ENCODE measurements at places on chromosomes 5 and 9. TPM values are rescaled to one million over a fixed set of nuclear protein-coding genes. Genes with fewer than 3 reads are reported as not detected.

DNA sequence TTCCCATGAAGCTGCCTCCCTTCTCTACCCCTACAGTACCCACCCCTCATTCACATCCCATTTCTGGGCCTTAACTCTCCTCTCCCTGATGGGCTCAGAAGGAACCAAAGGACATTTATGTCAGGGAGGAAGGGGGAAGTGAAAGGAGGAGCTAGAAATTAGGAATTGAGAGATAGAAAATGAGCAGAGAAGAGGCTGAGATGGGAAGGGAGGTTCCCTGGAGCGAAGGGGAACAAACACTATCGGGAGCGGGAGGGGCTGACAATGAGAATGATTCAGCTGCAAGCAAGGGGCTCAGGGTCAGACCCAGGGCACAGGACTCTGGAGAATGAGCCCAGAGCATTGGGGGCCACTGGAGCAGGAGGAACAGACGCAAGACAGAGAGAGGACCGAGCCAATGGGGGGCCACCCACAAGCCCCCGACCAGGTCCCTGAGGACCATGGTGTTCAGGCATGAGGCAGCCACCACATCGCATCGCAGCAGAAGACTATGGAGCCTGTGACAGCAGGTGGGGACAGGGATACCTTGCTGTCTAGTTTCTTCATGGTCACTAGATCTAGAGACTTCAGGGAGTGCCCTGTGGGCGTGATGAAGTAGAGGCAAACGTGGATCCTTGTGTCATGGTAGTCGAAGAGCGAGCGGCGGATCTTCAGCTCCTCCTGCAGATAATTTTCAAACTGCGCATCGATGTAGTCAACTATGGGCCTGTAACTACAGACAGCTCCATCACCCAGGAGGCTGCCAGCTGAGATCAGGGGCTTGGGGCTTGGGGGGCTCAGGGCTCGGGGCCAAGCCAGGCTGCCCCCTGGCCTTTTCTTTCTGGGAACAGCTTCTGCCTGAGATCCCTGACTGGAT lies 13.6 kb downstream of the SEPTIN8 start:
- H3K4me1 ChIP-seq = no peaks in the 10 kb centered on the region
- H3K27ac ChIP-seq = no peak overlapping the region
- H3K27me3 ChIP-seq = no peaks in the 10 kb centered on the region
- no peak for DNase-seq
- no peak overlapping the region for H3K4me3 ChIP-seq
- H3K36me3 ChIP-seq = no peaks in the 10 kb centered on the region

- no peak for DNase-seq
- H3K4me3 ChIP-seq = no peak overlapping the region
- no peaks in the 10 kb centered on the region for H3K36me3 ChIP-seq
- H3K4me1 ChIP-seq = no peaks in the 10 kb centered on the region
These were observed 1879.1 kb upstream of the ACO1 start for GRCh38 chr9:30505311-30505710.

Gene SPEF2
- 8.4 TPM for total RNA-seq

DNA sequence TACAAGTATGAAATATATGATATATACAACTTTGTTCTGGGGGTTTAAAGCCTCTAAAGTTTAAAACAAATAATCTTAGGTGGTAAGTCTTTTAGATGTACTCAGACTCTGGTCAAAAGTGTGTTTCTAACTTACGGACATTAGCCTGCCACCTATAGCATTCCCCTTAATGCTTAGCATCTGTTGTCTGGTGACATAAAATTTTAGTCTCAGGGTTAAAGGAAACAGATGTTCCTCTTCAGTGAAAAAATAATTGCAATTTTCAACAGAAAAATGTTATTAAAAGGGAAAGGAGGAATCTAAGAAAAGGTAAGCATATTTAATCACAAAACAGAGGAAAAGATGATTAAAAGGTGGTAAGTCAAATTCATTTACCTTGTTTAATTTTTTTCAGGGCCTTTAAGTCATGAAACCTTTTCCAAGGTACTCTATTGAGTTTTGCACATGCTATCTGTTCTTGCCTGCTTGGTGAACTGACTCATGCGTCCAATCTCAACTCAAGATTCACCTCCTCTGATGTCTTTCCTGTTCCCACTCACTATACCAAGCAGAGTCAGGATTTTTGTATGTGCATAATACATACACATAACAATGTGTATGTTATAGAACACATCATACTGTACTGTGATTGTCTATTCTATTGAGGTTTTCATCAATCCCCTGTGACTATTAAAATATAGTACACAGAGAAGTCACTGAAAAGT lies 7.9 kb downstream of the TMEM167A start:
- no peak overlapping the region for H3K27ac ChIP-seq
- peaks cover 38% of the 10 kb centered on the region for H3K36me3 ChIP-seq
- H3K4me3 ChIP-seq = no peak overlapping the region
- H3K4me1 ChIP-seq = peaks cover 69% of the 10 kb centered on the region
- H3K27me3 ChIP-seq = no peaks in the 10 kb centered on the region

Gene DNAJA1
- 143 TPM for total RNA-seq

Gene SPINK7
- total RNA-seq = not detected

DNA sequence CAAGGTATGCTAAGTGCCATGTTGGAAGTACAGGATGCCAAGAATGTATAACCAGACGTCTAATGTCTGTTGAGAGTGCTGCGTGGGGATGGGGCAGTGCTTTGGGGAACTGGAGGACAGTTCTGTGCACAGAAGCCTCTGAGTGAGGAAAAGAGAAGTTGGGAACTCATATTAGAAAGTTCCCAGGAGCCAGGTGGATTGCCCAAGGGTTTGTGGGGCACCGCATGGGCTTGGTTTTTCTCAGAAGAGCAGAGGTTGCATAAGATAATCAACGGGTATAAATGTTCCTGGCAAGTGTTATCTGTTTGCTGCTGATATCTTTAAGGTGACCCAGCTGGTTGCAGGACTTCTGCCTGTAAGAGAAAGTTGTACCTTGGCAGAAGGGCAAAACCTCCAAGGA lies 13.1 kb downstream of the HRH2 start:
- H3K36me3 ChIP-seq = peaks cover 12% of the 10 kb centered on the region
- H3K27me3 ChIP-seq = no peaks in the 10 kb centered on the region
- H3K27ac ChIP-seq = no peak overlapping the region

Gene GPX3
- total RNA-seq = not detected

DNA sequence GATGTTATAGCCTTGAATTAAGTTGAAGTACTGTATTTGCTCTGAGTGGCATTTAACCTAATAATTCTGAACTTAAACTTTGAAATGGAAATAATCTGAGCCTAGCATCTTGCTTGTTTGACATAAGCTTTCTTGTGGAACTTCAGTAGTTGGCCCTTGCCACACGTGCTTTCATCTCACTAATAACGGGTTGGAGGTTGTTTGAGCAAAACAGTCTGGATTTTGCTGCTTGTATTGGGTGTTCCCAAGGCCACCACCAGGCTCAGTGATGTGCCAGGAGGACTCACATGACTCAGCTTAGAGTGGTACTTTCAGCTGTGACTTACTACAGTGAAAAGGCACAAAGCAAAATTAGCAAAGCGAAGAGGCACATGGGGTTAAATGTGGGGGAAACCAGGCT lies 35.7 kb downstream of the SECISBP2 start:
- H3K4me1 ChIP-seq = peaks cover 29% of the 10 kb centered on the region
- H3K4me3 ChIP-seq = no peak overlapping the region
- DNase-seq = no peak
- peak overlapping the region; percentile 13 for H3K27ac ChIP-seq
- H3K27me3 ChIP-seq = no peaks in the 10 kb centered on the region

Gene IL3
- 0.98 TPM for total RNA-seq

GRCh38 chr5:127425868-127426267 lies 91.6 kb upstream of the PRRC1 start:
- H3K27me3 ChIP-seq = peaks cover 6% of the 10 kb centered on the region
- no peak for DNase-seq
- H3K4me1 ChIP-seq = no peaks in the 10 kb centered on the region
- H3K4me3 ChIP-seq = no peak overlapping the region
- H3K27ac ChIP-seq = no peak overlapping the region

Gene PPP1R26
- 0.54 TPM for total RNA-seq

DNA sequence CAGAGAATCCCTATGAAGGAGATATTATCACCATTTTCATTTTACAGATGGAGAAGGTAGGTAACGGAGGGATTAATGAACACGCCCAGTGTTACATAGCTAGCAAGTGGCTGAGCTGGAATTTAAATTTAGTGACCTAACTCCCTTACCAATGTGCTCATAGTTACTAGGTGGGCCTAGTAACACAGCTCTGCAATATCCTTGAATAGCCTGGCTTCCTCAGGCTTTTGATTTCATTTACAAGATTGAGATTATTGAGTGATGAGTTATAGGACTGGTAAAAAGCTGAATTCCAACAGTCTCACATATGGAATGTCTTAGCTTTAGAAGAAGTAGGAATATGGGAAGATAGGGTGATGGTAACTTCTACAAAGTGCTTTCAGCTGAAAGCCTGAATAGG lies 336.3 kb upstream of the KIF2A start:
- H3K4me1 ChIP-seq = no peaks in the 10 kb centered on the region
- H3K27me3 ChIP-seq = no peaks in the 10 kb centered on the region
- no peaks in the 10 kb centered on the region for H3K36me3 ChIP-seq

DNA sequence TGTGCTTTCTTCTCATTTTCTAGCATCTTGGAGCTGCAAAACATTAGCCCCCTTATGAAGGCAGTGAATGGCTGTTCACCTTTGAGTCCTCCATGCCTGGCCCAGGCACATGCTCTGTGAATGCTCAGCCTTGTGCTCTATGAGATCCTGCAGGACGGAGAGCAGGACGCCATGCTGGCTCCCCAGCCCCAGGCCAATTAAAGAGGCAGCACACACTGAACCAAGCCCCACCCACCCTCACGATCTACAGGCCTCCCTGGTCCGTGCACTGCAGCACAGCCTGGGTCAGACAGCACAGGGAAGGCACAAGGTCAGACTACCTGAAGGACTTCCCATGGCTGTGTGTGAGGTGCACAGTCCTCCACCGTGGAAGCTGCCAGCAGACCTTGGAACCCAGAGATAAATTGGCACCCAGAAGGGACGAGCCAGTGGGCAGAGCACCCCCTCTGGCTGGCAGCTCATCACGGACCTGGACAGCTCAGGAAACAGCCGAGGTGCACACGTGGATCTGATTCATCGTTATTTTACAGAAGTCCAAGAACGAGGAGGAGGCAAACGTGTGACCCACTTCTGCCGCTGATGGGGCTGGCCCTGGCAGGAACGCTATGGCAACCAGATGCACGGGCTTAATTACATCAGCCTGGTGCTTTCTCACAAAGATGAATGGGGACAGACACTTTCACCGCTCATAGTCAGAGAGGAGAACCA lies 59.5 kb downstream of the OLFM1 start:
- H3K36me3 ChIP-seq = no peaks in the 10 kb centered on the region
- peaks cover 3% of the 10 kb centered on the region for H3K27me3 ChIP-seq
- H3K4me3 ChIP-seq = no peak overlapping the region
- DNase-seq = no peak
- H3K27ac ChIP-seq = no peak overlapping the region

Gene HAPLN1
- not detected for total RNA-seq

DNA sequence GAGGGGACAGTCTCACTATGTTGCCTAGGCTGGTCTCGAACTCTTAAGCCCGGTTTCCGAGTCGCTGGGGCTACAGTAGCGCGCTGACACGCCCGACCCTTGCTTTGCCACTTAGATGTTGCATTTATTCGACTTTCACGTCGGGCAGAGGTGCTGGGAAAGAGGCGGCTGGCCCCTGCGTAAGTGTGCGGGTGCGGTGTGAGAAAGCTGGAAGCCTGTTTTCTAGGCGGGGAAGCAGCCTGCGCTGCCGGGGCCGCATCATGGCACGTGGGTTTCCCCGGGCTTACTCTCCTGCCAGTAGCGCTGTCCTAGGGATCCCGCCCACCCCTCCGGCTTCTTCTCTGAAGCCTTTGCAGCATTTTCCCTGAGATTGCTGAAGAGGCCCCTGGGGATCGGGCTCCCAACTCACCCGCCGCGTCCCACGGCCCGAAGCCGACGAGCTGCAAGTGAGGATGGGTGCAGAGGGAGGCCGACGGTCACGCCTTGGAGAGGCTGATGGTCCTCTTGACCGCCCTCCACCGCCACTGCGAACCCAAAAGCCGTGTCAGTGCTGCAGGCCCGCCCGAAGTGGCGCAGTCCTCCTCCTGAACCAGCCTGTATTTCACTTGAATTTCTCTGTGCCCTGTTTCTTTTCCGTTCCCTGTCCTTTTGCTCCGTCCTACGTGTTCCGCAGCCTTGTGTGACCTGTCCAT lies 5.8 kb upstream of the TRIM41 start:
- H3K36me3 ChIP-seq = peaks cover 6% of the 10 kb centered on the region
- peak; percentile 85 for DNase-seq
- peaks cover 46% of the 10 kb centered on the region for H3K4me1 ChIP-seq
- H3K27ac ChIP-seq = peak overlapping the region; percentile 84
- peak overlapping the region; percentile 87 for H3K4me3 ChIP-seq

- no peaks in the 10 kb centered on the region for H3K27me3 ChIP-seq
- H3K4me1 ChIP-seq = no peaks in the 10 kb centered on the region
- no peak for DNase-seq
- no peak overlapping the region for H3K4me3 ChIP-seq
- H3K36me3 ChIP-seq = no peaks in the 10 kb centered on the region
These were observed 737.2 kb upstream of the ZNF608 start for GRCh38 chr5:125483609-125484008.

- no peak overlapping the region for H3K4me3 ChIP-seq
- H3K4me1 ChIP-seq = no peaks in the 10 kb centered on the region
- H3K36me3 ChIP-seq = no peaks in the 10 kb centered on the region
- DNase-seq = no peak
These were observed 149.8 kb downstream of the MED10 start for GRCh38 chr5:6228257-6229250.

DNA sequence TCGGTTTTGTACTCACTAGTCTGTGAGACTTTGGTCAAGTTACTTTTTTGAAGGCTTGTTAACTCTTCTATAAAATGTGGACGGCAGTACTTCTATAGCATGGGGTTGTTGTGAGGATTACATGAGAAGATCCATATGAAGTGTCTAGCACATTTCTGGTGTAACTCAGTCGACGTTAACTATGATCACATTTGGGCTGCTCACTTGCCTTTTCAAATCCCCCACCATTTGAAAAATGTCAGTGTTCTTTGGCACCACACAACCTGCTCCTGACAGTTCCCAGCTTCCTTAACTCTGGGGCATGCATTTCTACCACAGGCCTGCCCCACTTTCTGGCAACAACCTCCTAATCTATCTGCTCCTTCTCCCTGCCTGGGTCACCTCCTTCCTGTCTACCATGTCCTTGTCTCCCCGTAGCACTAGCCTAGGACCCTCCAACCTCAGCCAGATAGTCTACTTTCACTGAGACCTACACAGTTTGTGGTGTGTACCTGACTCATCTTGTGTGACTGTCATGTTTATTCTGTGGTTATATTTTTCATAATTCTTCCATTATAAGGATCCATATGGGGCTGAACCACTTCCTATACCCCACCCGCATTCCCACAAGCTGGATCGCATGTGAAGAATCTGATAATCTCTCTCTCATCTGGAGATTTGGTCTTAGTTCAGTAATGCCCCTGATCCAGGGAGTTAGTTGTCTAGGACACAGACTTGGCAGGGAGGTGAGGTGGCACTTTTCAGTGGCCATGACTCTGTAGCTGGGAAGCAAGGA lies 30.2 kb upstream of the BASP1 start:
- peaks cover 6% of the 10 kb centered on the region for H3K27me3 ChIP-seq
- no peak overlapping the region for H3K27ac ChIP-seq
- H3K4me3 ChIP-seq = no peak overlapping the region
- H3K4me1 ChIP-seq = no peaks in the 10 kb centered on the region
- DNase-seq = no peak

Data from activated CD8-positive, alpha-beta T cell treated with anti-CD3 and anti-CD28 coated beads for 36 hours (primary cell).